Upper lobe of left lung (tissue), 6 donors: ENCODE measurements at places on chromosomes 1 and 21. TPM values are rescaled to one million over a fixed set of nuclear protein-coding genes. Genes with fewer than 3 reads are reported as not detected.

DNA sequence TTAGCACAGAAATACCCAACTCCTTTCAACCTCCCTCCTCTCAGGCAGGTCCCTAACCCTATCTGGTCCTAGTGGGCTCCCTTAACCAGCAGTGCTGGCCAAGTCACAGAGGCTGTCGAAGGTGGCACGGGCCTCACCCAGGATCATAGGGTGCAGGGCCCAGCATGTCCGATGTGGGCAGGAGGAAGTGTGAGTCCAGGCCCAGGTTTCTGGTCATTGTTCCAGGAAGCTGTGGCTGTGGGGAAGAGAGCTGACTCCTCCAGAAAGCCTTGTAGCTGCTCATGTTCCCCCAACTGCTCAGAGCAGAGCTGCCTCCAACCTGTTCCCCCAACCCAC, 2.4 kb downstream of the CCDC17 start:
- H3K4me3 ChIP-seq = no peak overlapping the region
- no peaks in the 10 kb centered on the region for H3K27me3 ChIP-seq
- H3K27ac ChIP-seq = peak overlapping the region; percentile 61
- H3K36me3 ChIP-seq = peaks cover 11% of the 10 kb centered on the region

DNA sequence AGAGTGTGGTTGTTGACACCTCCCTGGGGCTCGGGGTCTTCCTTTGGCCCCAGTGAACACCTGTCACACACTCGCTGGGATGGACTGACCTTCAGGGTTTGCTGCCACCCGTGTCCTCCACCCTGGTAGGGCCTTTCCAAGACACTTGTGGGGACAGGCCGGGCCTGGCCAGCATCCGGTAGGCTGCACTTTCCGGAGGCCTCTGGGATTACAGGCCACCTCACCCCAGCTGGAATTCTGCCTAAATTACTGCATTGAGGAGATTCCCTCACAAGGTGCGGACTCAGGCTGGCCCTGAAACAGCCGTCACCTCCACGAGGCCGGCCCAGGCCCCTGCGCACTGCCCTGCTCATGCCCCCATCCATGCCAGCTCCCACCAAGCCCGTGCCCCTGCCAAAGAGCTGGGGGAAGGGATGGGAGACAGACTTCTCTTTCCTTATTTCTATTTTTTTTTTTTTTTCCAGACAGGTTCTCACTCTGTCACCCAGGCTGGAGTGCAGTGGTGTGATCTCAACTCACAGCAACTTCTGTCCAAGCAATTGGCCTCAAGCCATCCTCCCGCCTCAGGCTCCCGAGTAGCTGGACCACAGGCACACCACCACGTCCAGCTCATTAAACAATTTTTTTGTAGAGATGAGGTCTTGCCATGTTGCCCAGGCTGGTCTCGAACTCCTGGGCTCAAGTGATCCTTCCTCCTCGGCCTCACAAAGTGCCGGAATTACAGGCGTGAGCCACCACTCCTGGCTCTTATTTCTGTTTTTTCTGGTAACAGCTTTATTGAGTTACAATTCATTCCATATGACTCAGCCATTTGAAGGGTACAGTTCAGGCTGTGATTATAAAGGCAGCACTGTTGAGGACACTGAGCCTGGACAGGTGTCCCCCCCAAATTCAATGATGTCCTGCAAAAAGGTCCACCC, 11.3 kb downstream of the CSTB start:
- no peak for DNase-seq
- H3K36me3 ChIP-seq = peaks cover 33% of the 10 kb centered on the region
- H3K4me1 ChIP-seq = peaks cover 14% of the 10 kb centered on the region
- H3K27me3 ChIP-seq = no peaks in the 10 kb centered on the region
- no peak overlapping the region for H3K4me3 ChIP-seq
- no peak overlapping the region for H3K27ac ChIP-seq

DNA sequence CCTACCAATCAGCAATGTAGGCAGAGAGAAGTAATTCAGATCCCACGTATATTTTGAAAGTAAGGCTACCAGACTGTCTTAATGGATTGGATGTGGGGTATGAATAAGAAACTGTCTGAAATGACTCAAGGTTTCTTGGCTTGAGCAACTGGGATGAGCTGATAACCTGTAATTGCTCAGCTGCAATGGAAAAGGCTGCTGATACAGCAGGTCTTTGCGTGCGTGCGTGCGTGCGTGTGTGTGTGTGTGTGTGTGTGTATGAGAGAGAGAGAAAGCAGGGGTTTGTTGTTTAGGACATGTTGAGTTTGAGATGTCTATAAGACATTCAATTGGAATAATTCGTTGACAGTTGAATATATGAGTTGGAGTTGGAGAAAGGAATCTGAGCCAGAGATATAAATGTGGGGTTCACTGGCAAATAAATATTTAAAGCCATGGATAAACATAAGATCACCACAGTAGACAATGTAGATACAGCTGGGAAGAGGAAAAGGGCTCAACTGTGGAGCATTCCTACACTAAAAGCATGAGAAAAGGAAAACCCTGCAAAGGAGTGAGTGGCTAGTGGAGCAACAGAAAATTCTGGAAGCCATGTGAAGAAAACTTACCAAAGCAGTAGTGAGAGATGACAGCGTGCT, 72.9 kb downstream of the UCHL5 start:
- H3K27me3 ChIP-seq = no peaks in the 10 kb centered on the region
- H3K27ac ChIP-seq = no peak overlapping the region
- H3K4me3 ChIP-seq = no peak overlapping the region
- no peaks in the 10 kb centered on the region for H3K36me3 ChIP-seq

GRCh38 chr1:21308847-21309652, 18.8 kb upstream of the ECE1 start:
- no peaks in the 10 kb centered on the region for H3K36me3 ChIP-seq
- H3K27me3 ChIP-seq = no peaks in the 10 kb centered on the region
- H3K4me3 ChIP-seq = no peak overlapping the region

The FCGR2B gene
- total RNA-seq = 5.4 TPM

The GSTM1 gene
- total RNA-seq = not detected

The PPT1 gene
- total RNA-seq = 80.3 TPM
